AG04449 (cell line): ENCODE measurements at places on chromosomes 13 and 19.

GRCh38 chr13:30581582-30581981 lies 36.1 kb upstream of the USPL1 start:
- no peak for DNase-seq

DNA sequence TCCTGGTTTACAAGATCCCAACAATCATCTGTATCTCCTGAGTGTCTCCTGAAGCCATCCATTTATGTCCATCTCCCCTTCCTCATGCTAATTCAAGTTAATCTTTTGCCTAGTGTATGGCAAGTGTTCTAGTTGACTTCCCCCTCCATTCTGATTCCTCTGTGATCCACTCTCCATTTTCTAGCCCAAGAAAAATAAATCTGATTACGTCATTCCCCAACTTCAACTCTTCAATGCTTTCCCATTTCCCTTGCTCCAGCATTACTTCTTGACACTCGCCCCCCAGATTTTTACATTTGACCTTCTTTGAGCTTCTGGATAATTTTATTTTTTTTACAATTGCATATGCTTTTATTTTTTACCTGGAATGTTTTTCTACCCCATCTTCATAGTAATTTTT lies 640.8 kb downstream of the TBC1D4 start:
- DNase-seq: no peak

DNA sequence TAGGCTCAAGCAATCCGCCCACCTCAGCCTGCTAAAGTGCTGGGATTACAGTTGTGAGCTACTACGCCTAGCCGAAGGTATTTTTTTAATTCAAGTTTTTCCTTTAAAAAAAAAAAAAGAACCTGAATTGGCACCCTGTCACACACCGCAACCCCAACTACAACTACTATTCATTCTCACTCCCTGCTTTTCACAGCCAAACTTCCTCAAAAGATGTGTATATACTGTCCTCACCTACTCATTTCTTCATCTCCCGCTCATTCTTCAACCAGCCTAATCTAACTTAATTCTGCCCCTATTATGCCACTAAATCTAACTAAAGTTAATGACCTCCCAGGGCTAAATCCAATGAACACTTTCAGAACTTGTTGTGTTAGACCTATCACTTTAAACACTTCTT lies 12.7 kb upstream of the WBP4 start:
- DNase-seq: no peak

- DNase-seq: no peak
Observed at GRCh38 chr13:31835932-31836331, 96.6 kb downstream of the RXFP2 start.

DNA sequence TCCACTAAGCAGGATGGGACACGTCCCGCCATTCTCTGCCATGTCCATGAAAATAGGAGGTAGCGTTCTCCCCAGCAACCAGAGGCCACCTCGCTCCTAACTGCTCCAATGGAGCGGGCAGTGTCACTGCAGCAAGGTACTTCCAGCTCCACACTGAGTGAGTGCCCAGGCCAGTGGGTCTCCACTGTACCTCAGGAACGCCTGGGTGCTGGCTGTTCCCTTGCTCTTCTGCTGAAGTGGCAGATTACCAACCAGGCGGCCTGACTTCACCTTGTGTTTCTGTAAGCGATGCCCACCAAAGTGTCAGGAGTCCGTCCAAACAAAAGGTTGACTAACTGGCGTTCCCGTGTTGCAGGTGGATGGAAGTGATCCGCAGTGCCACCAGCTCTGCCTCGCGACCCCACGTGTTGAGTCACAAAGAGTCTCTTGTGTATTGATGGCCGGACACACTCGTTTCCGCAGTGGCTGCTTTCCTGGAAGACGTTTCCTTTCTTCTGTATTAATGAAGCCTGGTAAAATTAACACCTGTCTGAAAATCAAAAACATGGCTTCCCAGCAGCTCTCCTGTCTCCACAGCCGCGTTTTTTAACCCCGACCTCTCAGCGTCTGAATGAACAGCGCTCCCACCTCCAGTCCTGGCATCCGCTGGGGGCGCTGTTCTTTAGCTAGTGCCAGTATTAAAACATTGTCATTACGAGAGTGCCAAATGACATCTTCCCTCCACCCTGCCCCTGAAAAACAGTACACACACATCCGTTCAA lies 128.8 kb downstream of the STK24 start:
- DNase-seq: no peak

- DNase-seq: no peak
Observed at GRCh38 chr13:102236341-102236740, 165.5 kb downstream of the FGF14 start.

DNA sequence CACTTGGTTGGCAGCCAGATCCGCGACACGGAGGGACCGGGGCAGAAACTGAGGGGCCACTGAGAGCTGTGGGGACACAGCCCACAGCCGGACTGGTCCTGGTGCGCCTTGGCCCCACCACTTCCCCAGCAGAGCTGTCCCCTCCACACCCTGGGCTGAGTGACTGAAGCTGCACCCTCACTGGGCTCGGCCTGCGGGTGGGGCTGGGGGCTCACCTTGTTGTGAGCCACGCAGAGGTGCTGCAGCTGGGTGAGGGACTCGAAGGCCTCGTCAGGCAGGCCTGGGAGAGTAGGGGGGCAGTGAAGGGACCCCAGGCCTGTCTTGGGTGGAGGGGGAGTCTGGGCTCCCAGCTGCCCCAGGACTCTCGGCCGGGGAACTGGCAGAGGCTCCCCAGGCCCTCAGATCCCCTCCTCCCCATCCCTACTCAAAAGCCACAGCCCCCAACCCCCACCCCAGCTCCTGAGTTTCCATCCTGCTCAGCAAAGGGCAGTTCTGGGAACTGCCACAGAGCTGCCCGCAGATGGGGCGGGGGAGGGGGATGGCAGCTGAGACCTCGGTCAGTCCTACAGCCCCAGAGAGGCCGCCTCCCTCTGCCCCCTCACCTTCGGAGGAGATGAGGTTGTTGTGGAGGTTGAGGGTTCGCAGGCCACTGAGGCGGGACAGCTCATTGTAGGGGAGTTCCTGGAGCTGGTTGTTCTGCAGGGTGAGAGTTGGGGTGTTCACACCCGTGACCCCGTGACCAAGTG lies 2.3 kb downstream of the PODNL1 start:
- DNase-seq: no peak

DNA sequence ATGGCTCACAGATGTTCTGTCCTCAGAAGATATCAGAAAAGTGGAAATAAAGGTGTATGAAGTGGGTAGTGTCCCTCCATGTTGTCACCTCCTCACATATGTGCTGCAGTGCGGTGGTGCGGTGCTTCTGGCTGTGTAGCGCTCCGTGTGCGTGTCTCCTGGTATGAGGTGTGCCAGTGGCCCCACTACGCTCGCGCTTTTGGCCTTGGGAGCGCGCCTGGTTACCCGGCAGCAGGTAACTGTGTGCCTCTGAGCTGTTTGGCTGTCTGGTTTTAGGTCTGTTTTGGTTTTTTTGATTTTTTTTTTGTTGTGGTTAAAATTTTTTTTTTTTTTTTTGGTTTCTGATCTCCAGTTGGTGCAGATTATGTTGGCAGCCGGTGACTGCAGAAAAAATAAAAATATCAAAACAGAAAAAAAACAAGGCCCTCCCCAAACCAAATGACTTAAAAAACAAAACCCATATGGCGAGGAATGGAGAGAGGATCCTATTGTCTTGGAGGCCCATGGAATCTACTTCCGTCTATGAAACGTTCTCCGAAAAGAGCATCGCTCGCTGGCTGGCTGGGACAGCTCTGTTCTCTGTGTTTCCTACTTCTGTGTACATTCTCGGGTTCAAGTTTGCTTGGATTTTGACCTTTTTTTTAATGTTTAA lies 7.9 kb downstream of the HNRNPL start:
- no peak for DNase-seq

- no peak for DNase-seq
Observed at GRCh38 chr13:99997702-99998214, 16.2 kb downstream of the ZIC2 start.

DNA sequence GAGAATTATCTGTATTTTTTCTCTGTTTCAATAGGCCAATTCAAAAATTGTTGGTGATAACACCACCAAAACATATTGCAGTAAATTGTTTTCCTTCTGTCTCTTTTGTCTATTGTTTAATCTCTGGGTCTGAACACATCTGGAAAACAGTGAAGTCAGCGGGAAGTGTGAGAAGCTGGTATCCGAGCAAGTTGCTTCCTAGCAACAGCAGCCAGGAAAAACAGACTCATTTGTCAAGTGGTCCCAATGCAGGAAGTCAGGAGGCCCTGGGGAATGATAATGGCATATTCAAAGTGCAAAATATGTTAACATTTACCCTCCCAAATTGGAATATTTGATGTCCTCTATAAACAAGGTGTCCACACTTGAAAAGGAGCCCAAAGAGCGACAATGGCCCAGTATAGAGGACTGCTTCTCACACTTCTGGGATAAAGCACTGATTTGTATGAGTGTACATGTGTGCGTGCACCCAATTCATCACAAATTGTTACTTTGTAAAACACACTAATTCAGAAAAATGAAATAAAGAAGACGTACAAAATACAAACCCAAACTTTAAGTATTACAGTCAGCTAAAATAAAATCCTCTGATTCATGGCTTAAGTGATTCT lies 515.0 kb downstream of the TBC1D4 start:
- DNase-seq: no peak

- DNase-seq: no peak
Observed at GRCh38 chr19:46733690-46734292, 12.1 kb upstream of the FKRP start.

DNA sequence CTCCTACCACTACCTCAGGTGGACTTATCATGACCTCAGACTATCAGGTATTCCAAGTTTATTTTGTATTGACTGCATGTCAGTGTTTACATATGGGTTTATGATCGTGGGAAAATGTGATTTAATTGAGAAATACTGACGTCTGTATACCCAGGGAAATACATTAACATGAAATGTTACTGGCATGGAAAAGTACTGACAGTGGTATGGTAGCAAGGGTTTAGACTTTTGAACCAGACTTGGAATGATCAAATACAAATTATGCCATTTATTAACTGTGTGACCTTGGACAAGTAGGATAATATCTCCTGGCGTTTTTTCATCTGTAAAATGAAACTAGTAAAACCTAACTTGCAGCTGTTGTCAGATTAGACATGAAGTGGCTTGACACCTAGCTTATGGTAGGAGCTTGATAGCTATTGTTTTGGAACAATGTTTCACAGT lies 147.7 kb downstream of the CDK8 start:
- no peak for DNase-seq

DNA sequence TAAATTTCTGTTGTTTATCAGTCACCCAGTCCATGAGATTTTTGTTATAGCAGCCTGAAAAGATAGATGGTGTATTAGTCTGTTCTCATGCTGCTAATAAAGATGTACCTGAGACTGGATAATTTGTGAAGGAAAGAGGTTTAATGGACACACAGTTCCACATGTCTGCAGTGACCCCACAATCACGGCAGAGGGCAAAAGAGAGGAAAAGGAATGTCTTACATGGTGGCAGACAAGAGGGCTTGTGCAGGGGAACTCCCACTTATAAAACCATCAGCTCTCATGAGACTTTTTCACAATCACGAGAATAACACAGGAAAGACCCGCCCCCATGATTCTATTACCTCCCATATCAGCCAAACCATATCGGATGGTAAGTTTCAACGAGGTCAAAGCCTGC lies 309.2 kb downstream of the LIG4 start:
- no peak for DNase-seq

- no peak for DNase-seq
Observed at GRCh38 chr19:7917267-7918061, 2.7 kb upstream of the SNAPC2 start.

GRCh38 chr13:34897220-34897619 lies 44.9 kb upstream of the NBEA start:
- DNase-seq: no peak

- no peak for DNase-seq
Observed at GRCh38 chr13:24617256-24618010, 62.8 kb upstream of the ATP12A start.
